Activated naive CD4-positive, alpha-beta T cell treated with anti-CD3 and anti-CD28 coated beads for 36 hours (primary cell): ENCODE measurements at places on chromosomes 16 and 17. TPM values are rescaled to one million over a fixed set of nuclear protein-coding genes. Genes with fewer than 3 reads are reported as not detected.

DNA sequence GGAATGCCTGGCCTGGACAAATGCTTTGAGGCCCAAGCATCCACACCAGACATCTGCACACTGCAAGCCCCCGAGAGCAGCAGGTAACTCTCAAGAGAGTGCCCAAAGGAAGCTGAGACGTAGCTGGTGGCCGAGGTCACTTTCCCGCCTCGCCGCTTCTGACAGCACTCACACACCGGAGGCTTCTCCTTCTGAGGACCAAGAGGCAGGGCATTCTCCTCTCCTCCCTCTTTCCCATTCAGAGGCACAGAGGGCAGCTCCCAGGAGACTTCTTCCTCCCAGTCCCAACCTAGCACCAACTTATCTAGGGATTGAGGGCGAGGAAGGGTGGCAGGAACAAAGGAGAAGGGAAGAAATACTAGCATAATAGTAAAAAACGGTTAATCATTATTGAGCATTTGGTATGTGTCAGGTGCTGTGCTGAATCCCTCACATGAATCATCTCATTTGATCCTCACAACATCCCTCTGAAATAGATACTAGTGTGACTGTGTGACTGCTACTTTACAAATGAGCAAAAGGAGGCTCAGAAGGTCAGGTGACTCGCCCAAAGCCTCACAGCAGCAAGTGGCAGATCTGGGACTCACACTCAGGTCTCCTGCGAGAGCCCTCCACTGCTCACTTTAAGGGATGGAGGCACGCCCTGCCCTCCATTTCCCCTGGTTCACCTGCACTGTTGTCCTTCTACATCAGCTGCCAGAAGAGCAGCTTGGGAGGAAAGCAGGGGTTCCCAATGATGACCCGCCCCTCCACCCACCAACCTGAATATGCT is 41.8 kb downstream of the MYO18A start:
- peak overlapping the region; percentile 93 for H3K27ac ChIP-seq
- peak overlapping the region; percentile 83 for H3K4me3 ChIP-seq
- no peaks in the 10 kb centered on the region for H3K27me3 ChIP-seq
- no peaks in the 10 kb centered on the region for H3K36me3 ChIP-seq

DNA sequence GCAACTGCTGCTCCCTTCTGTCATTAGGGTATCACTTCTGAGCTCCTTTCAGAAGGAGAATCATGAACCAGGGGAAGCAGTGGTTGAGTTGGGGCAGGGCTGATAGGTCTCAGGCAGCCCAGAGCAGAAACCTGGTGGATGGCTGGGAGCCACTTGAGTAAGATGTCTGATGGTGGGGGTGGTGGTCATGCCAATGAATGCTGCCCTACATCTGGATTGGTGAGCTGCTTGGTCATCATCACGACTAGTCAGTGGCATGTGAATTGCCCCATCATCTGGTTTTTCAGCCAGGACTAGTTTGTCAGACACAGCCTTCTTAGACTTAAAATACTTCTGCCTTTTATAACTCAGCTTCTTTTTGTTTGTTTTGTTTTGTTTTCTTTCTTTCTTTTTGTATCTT is 2.6 kb downstream of the GID4 start:
- DNase-seq: no peak
- H3K27ac ChIP-seq: no peak overlapping the region
- no peaks in the 10 kb centered on the region for H3K27me3 ChIP-seq
- H3K36me3 ChIP-seq: peaks cover 2% of the 10 kb centered on the region
- H3K4me3 ChIP-seq: no peak overlapping the region
- H3K4me1 ChIP-seq: peaks cover 37% of the 10 kb centered on the region

- H3K27me3 ChIP-seq: no peaks in the 10 kb centered on the region
- DNase-seq: no peak
- H3K27ac ChIP-seq: no peak overlapping the region
- H3K4me1 ChIP-seq: no peaks in the 10 kb centered on the region
- H3K4me3 ChIP-seq: no peak overlapping the region
Measured at GRCh38 chr16:8055761-8056160, 534.5 kb downstream of the TMEM114 start.

DNA sequence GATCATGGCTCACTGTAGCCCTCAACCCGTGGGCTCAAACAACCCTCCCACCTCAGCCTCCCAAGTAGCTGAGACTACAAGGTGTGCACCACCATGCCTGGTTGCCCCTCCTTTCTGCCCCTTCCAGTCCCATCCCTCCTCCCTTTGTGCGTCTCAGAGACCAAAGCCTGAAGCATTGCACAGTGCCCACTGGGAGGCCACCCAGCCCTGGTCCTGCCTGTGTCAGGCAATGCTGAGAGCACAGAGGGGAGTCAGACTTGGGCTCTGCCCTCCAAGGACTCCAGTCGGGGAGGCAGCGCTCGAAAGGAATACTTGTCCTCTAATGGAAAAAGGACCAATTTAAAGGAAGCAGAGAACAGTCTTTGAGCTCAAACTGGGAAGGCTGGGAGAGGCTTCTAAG is 20.4 kb downstream of the RAI1 start:
- no peaks in the 10 kb centered on the region for H3K36me3 ChIP-seq
- H3K27me3 ChIP-seq: no peaks in the 10 kb centered on the region
- H3K4me1 ChIP-seq: peaks cover 14% of the 10 kb centered on the region
- H3K27ac ChIP-seq: no peak overlapping the region
- H3K4me3 ChIP-seq: no peak overlapping the region

GRCh38 chr17:76643553-76644148 is at the start of gene ST6GALNAC1:
ST6GALNAC1 (minus strand) TSS chr17:76643757; CDS start chr17:76643638, 119 bp downstream.
- H3K4me1 ChIP-seq: peaks cover 28% of the 10 kb centered on the region
- no peaks in the 10 kb centered on the region for H3K36me3 ChIP-seq
- peak; percentile 58 for DNase-seq
- peak within 1 kb of the TSS; percentile 57 for H3K4me3 ChIP-seq
- H3K27me3 ChIP-seq: no peaks in the 10 kb centered on the region

DNA sequence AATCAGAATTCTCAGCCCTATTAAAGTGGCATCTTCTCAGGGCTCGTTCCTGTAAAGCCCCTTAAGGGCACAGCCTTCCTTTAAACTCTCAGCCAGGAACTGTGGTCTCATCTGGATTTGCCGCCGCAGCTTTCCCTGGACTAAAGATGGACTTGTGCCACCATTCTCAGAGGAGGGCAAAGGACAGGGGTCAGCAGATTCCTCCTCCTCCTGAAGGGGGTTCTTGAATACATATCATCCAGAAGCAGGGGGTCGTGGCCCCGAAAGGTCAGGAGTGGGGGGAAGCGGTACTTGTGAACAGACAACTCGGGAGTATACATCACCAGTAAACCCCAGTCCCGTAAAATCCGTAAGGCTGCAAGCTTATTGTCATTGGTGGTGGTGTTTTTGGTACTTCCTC is 174.8 kb downstream of the RPTOR start:
- H3K27ac ChIP-seq: no peak overlapping the region
- no peak for DNase-seq
- H3K36me3 ChIP-seq: peaks cover 2% of the 10 kb centered on the region
- H3K4me3 ChIP-seq: no peak overlapping the region

DNA sequence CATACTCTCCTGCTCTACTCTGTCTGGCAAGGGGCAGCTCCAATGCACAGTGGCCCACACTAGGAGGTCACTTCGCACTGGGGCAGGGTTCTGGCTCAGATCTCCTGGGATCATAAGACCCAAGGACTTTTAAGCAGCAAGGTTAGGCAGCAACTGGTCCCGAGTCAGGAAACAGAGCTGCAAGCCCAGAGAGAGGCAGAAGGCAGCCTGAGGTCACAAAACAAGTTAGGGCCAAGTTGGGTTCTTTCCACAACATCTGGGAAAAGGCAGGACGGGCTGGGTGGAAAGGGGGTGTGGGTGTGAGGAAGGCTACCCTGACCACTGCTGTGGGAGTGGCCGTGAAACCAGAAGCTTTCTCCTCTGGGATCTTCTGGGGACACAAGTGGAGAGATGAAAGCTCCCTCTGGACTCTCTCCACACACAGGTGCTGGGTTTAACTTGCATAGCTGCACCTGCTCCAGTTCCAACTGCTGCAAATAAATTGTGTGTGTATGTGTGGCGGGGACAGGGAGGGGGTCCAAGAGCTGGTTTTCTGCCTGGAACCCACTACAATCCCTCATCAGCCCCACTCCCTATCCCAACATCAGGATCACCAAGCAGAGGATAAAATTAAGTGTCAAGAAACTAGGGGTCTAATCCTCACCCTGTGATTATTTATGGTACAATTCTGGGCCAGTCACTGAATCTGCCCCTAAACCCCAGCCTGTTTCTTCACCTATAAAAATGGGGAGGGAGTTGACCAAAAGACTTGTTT is 8.0 kb upstream of the TSPOAP1 start:
- peak overlapping the region; percentile 92 for H3K4me3 ChIP-seq
- peaks cover 7% of the 10 kb centered on the region for H3K27me3 ChIP-seq
- peaks cover 61% of the 10 kb centered on the region for H3K36me3 ChIP-seq
- H3K27ac ChIP-seq: peak overlapping the region; percentile 99

GRCh38 chr16:11852092-11852809 is 909 bp upstream of the RSL1D1 start:
- DNase-seq: no peak
- H3K27ac ChIP-seq: peak overlapping the region; percentile 90
- peak overlapping the region; percentile 98 for H3K4me3 ChIP-seq
- peaks cover 64% of the 10 kb centered on the region for H3K4me1 ChIP-seq
- H3K36me3 ChIP-seq: peaks cover 53% of the 10 kb centered on the region
- no peaks in the 10 kb centered on the region for H3K27me3 ChIP-seq

DNA sequence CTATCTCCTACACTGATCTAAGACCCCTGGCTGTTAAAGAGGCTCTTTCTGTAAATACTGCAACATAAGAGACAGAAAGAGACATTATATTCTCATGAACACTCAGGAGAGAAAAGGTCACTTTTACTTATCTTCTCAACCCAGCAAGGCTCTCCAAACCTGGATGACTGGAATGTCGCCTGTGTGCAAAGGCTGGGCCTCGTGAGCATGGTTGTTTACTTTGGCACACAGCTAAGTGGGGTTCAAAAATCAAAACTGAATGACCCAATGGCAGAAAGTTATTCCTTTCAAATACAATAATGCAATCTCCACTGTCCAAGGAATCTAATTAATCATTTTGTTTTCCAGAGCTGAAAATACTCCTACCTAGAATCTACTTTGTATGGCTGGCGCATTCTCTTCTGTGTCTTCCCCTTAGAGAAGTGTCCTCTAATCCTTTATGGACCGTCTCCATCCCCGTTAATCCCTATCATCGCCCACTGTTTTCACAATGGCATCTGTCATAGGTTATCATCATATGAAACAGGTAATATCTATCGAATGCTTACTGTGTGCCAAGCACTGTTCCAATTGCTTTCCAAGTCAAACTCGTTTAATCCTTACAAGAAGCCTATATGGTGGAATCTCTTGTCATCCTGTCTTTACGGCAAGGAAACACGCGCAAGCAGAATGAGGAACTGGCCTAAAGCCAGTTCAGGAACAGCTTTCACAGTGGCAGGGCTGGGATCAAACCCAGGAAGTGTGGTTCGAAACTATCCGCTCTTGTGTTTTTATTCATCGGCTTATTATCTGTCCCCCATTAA is 1.3 kb downstream of the SLX4 start:
- H3K4me1 ChIP-seq: peaks cover 36% of the 10 kb centered on the region
- H3K27me3 ChIP-seq: no peaks in the 10 kb centered on the region
- peaks cover 16% of the 10 kb centered on the region for H3K36me3 ChIP-seq

GRCh38 chr17:58335779-58336455 is 7.3 kb upstream of the TSPOAP1 start:
- peak; percentile 89 for DNase-seq
- peak overlapping the region; percentile 92 for H3K4me3 ChIP-seq
- H3K36me3 ChIP-seq: peaks cover 62% of the 10 kb centered on the region

- no peaks in the 10 kb centered on the region for H3K27me3 ChIP-seq
- H3K4me1 ChIP-seq: peaks cover 73% of the 10 kb centered on the region
- DNase-seq: no peak
- H3K27ac ChIP-seq: peak overlapping the region; percentile 44
- peaks cover 87% of the 10 kb centered on the region for H3K36me3 ChIP-seq
Measured at GRCh38 chr16:27429330-27429871, 27.4 kb downstream of the IL21R start.

GRCh38 chr17:39283896-39284295 is 58.2 kb upstream of the STAC2 start:
- no peaks in the 10 kb centered on the region for H3K4me1 ChIP-seq
- no peak overlapping the region for H3K27ac ChIP-seq
- no peak overlapping the region for H3K4me3 ChIP-seq
- no peaks in the 10 kb centered on the region for H3K27me3 ChIP-seq

- peak; percentile 84 for DNase-seq
- no peaks in the 10 kb centered on the region for H3K4me1 ChIP-seq
- no peak overlapping the region for H3K4me3 ChIP-seq
- peaks cover 6% of the 10 kb centered on the region for H3K36me3 ChIP-seq
- no peak overlapping the region for H3K27ac ChIP-seq
Measured at GRCh38 chr17:79087428-79088143, 13.0 kb downstream of the ENGASE start.

GRCh38 chr16:11712122-11712521 is 30.5 kb downstream of the TXNDC11 start:
- H3K36me3 ChIP-seq: peaks cover 21% of the 10 kb centered on the region
- H3K4me3 ChIP-seq: no peak overlapping the region
- no peak for DNase-seq
- H3K27ac ChIP-seq: no peak overlapping the region

GRCh38 chr17:81093619-81094508 is 58.9 kb downstream of the BAIAP2 start:
- H3K4me3 ChIP-seq: no peak overlapping the region
- H3K27ac ChIP-seq: no peak overlapping the region
- H3K4me1 ChIP-seq: peaks cover 30% of the 10 kb centered on the region
- no peaks in the 10 kb centered on the region for H3K36me3 ChIP-seq
- H3K27me3 ChIP-seq: no peaks in the 10 kb centered on the region
- DNase-seq: no peak

- no peaks in the 10 kb centered on the region for H3K4me1 ChIP-seq
- H3K27ac ChIP-seq: no peak overlapping the region
- H3K27me3 ChIP-seq: peaks cover 6% of the 10 kb centered on the region
- H3K36me3 ChIP-seq: peaks cover 2% of the 10 kb centered on the region
- no peak for DNase-seq
Measured at GRCh38 chr16:58301052-58301451, 6.2 kb upstream of the PRSS54 start.

GRCh38 chr16:57266531-57267260 is 17.8 kb downstream of the PLLP start:
- H3K4me1 ChIP-seq: peaks cover 49% of the 10 kb centered on the region
- no peak overlapping the region for H3K4me3 ChIP-seq
- no peaks in the 10 kb centered on the region for H3K27me3 ChIP-seq
- H3K27ac ChIP-seq: peak overlapping the region; percentile 73

The IRX6 gene
- not detected for total RNA-seq

The FZD2 gene
- total RNA-seq: not detected

The HS3ST3A1 gene
- 1.1 TPM for total RNA-seq

The NARF gene
- 64.2 TPM for total RNA-seq

The SLC16A6 gene
- 0.96 TPM for total RNA-seq

The GNGT2 gene
- total RNA-seq: 41.3 TPM

The KRTAP1-5 gene
- total RNA-seq: not detected

The CBLN1 gene
- total RNA-seq: not detected
